ENCODE measurements at places on chromosomes 3 and 15.

DNA sequence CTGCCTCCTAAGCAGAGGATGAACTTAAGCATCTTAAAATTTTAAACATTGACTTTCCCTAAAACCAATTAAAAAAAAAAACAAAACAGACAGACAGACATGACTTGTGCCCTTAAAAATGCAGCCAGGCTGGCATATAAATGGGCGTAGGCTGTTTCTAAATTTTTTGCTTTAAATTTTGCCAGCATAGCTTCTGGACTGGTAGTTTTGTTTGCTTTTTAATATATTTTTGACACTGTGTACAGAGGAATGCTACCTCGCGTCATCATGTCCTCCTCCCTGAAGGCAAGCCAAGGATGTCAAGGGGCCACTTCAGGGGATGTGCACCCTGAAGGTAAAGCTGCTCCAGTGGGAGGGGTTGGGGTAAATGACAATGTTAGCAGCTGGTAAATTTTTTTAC lies 134.8 kb downstream of the PGPEP1L start:
- no peak for DNase-seq

DNA sequence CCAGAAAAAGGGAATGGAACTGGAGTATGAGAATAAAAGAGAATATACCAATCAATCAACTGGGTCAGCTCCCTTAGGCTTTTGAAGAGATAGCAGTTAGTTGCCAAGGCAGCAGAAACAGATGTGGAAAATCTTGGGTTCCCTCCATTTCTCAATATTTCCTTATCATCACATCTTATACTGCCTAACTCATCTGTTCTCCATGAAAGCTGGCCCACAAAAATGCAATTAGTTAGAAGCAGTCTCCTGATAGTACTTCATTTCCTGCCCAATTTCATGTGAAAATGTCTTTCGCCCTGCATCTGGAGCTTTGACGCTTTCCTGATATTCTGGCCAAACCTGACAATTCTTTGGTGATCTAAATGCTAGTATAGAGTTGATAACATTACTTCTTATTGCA lies 30.1 kb upstream of the SPTSSB start:
- no peak for DNase-seq

- no peak for DNase-seq
Observed at GRCh38 chr3:126402666-126403302, 8.1 kb downstream of the CFAP100 start.

DNA sequence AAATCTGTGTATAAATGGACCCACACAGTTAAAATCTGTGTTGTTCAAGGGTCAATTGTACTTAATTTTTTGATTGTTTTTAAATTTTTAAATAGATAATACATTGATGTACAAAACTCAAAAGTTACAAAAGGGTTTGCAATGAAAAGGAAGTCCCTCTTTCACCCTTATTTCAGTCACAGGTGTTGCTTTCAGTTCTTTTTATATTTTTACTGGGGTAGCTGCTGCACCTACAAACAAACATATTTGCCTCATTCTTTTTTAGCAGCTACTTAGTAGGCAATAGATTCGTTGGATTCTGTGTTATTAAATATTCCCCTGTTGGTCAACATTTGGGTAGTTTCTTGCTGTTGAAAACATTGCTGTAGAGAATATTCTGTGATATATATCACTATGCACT lies 44.4 kb downstream of the PIAS1 start:
- DNase-seq: no peak

DNA sequence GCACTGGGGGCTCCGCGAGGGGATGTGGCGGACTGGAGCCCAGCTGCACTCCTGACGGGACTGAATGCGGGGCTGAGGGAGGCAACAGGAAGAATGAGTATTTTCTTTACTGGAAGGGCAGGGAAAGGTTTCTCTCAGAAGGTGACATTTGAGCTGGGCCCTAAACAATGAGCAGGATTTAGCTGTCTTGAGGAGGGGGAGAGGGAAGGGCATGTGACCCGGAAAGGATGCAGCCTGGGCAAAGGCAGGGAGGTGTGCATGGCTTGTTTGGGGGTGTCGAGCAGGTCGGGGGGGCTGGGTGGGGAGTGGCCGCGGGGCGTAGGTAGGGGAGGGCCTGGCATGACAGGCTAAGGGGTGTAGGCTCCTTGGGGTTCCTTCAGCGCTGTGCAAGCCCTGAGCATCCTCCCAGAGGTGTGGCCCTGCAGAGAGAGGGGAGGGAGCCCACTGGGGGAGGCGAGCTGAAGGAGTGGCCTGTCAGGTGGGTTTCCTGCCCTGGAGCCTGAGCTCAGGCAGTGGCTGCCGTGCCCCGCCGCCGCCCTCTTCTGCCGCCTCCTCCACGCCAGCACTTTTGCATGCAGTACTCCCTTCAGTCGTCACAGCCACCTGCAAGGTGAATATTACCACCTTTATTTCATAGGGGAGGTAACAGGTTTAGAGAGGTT lies 17.2 kb upstream of the ANKDD1A start:
- DNase-seq: no peak

- DNase-seq: no peak
Observed at GRCh38 chr3:71045917-71046282, 537.6 kb downstream of the FOXP1 start.

DNA sequence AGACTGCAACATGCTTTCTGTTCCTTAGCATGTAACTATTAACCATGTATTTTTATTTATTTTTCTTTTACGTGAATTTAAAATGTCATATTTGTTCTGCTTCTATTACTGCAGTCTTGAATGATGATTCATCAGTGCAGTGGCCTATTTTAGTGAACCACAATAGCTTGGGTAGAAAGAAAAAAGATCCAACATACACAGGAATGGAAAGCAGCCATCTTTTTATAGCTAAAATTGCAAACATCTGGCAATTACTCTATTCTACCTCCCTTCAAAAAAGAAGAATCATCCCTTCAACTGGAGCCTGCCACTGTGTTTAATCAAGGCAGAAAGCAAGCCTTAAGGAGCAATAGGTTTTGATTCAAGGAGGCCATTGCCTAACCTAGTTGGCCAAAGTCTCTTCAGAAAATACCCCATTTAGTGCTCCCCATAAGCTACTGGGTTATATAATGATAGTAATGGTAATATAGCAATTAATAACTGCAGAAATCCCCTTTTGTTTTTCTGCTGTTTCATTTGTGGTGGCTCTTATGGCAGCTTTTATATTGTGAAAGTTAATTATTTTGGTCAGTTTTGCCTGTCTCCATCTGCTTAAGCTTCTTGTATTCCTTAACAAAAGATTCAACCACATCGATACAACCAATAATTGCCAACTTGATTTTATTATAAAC lies 267.3 kb downstream of the LPP start:
- no peak for DNase-seq

DNA sequence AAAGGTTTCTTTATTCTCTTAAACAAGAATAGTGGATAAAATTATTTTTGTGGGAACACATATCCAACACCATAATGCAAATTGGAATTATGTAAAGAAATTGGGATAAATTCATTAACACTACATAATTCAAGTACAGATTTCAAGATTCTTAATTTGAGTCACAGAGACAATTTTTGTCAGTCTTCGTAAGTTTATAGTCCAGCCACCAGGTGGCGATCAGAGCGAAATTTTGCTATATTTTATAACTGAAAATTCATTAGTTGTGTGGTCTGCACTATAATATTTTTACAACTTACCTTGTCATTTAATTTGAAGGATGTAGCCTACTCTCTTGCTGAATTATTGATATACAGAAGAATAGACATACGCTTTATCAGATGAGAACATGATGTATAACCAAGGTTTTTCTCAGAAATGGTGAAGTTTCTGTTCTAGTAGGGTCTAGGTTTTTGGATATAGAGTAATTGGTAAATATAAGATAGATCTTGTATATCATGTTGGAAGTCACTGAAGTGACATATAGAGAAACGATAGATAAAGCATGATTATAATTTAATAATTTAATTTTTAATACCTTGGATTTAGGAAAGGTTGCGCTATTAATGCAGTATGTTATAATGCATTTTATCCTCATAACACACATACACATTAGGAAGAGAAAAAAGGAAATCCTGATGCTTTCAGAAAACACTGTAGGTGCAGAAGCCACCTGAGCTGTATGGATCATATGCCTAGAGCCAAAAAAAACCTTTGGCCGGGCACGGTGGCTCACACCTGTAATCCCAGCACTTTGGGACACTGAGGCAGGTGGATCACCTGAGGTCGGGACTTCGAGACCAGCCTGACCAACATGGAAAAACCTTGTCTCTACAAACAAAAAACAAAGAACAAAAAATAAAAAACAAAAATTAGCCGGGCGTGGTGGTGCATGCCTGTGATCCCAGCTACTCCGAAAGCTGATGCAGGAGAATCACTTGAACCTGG lies 31.7 kb downstream of the PLSCR4 start:
- DNase-seq: no peak

DNA sequence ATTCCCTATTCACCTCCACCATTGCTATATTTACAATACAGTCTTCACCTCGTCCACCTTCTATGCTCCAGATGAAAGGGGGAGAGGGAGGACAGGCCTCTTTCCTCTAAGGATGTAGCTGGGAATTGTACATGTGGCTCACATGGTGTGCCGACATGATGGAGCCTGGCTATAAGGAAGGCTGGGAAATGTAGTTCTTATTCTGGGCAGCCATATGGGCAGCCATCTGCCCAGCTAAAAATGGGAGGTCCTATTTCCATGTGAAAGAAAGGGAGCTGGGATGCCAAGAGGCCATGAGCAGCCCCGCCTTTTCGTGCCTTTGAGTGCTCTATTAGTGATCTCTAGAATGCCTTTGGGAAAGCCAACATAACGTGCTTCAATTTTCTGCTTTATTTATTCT lies 27.1 kb upstream of the MGLL start:
- DNase-seq: no peak

GRCh38 chr3:123385981-123386380 lies 62.9 kb downstream of the ADCY5 start:
- DNase-seq: no peak

GRCh38 chr3:45123030-45123429 lies 23.1 kb downstream of the CDCP1 start:
- DNase-seq: no peak

DNA sequence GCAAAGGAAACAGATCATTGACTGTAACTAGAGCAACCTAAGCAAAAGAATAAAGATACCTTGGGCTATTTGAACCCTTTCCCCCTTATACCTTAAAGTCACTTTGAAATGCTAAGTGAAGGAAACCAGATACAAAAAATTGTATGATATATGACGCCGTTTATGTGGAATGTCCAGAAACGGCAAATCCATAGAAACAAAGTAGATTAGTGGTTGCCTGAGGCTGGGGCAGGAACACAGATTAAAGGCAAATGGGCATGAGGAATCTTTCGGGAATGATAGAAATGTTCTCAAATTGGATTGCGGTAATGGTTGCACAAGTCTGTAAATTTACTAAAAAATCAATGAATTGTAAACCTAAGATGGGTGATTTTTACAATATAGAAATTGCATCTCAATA lies 160.1 kb upstream of the CCDC54 start:
- no peak for DNase-seq

DNA sequence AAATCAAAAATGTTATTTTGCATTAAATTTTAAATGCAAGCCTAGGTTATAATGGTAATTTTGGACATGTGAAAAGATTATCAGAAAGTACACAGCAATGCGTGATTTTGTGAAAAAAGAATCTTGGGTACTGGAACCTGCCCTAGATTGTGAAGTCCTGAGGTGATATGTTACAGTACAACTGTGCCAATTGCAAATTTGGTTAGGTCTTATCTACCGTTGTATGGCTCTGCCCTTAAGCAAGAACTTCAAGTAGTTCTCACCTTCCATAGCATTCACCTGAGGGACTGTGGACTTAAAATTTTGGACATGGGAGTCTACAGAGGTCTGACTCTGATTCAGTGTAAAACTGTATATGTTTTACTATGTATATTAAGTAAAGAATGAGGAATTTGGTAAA lies 140.2 kb downstream of the PEX5L start:
- DNase-seq: no peak

DNA sequence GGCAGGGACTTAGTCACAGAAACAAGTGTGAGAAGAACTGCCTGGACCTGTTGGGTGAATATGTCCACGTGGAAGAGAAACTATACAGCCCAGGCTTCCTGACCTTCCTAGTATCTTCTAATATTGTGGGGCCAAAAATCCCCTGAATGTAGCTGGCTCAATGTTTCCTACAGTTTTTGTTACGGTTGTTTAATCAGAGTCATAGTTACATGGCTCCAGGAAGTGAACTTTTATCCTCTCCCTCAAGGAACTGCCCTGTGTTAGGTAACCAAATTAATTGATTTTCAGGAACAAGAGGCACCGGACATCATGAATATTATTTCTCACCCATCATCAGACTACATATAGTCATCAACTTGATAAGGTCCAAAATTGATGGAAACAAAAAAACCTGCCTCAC lies 59.0 kb downstream of the ANXA2 start:
- no peak for DNase-seq

- DNase-seq: no peak
Observed at GRCh38 chr15:61517776-61518175, 288.7 kb upstream of the RORA start.

GRCh38 chr15:85118581-85118980 lies 136.9 kb downstream of the PDE8A start:
- no peak for DNase-seq

DNA sequence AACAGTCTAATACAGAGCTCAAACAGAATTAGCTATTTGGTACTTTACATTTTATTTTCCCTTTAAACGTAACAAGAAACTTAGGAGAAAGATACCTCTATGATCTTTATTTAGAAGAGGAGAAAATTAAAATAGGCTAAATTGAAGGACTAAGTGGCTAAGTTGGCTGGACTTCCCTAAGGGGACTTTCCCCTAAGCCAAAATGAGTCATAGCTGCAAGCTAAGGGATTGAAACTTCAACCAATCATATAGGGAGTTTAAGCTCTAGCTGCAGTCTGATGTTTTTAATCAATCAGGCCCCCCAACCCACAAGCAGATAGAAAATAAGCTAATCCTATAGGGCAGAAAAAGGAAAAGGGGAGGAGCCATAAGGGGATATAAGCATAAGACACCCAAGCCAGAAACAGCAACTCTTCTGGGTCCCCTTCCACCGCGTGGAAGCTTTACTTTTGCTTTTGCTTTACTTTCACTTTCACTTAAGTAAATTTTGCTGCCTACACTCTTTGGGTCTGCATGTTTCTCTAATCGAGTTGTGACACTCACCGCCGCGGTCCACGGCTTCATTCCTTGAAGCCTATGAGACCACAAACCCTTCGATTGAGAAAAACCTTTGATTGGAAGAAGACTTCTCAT lies 1108.5 kb upstream of the EPHA6 start:
- no peak for DNase-seq

GRCh38 chr3:37964716-37965115 lies 25.9 kb upstream of the VILL start:
- no peak for DNase-seq

- no peak for DNase-seq
Observed at GRCh38 chr3:51004235-51004634, 329.5 kb downstream of the DOCK3 start.

GRCh38 chr3:127119693-127120464 lies 73.1 kb upstream of the PRR23E start:
- no peak for DNase-seq

DNA sequence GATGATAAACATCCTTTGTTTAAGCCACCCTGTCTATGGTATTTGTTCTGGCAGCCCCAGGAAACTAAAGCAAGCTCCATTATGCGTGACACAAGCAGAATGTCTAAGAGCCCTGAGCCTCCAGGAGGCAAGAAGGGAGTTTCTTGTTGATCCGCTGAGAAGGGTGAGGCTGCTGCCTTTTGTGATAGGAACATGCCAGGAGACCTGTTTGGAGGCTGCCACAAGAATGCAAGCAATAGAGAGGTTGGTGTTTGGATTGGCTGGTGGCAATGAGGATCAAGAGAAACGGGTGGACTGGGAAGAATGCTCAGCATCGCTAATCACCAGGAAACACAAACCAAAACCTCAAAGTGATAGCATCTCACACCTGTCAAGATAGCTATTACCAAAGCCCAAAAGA lies 104.8 kb downstream of the ASB7 start:
- DNase-seq: no peak
